ENCODE measurements at places on chromosomes 11 and 22.
A peak's percentile ranks its signal among the peaks of the same experiment; 100 is the strongest.

GRCh38 chr11:15333407-15333806 lies 218.7 kb downstream of the INSC start:
- no peak for DNase-seq

DNA sequence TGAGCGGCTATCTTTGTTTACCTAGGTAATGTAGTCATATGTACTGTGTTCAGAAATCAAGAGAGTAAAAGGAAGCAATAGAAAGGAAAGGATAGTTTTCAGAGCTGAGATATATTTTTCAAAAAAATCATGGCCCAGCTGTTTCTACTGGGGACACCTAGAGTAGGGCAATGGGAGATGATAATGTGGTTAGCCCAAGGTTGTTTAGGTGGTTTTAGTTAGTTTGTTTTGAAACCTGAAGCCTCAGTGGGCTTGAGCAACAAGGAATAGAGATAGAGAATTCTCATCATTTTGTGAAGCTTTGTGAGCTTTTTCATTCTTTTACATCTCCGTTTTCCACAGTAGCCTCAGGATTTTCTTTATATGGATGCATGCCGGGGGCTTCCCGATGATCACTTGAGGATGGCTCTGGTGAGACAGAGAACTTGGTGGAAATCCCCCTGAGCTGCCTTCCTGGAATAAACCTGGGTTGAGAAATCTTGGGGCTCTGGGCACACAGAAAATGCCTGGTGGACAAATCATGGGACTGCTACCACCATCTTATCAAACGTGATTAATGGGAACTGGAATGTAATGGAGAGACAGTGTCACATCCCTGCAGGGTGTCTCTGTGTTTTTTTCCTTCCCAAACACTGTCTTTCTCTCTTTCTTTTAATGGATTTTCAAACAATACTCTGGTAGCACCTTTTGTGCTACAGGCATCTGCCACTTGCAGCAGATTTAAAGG lies 49.0 kb downstream of the ARHGAP42 start:
- DNase-seq: no peak

- DNase-seq: no peak
Observed at GRCh38 chr11:35487532-35488078, 37.8 kb downstream of the PAMR1 start.

GRCh38 chr22:42939941-42940653 lies 74.9 kb downstream of the PACSIN2 start:
- DNase-seq: no peak

DNA sequence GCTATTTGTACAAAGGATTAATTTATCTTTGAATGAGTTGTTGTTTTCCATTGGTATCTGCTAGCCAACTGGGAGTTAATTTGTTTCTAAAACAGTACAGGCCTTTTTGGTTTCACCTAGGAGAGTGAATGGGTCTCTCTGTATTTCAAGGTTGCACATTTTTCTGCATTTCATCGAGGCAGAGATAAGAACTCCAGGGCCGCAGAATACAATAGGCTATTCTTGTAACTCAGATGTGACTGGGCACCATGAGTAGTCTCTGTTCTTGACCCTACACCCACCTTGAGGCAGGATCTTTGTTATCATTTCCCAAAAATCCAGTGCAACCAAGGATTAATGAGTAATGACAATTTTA lies 51.7 kb upstream of the OR9Q1 start:
- no peak for DNase-seq

GRCh38 chr11:43278193-43278956 lies 33.4 kb upstream of the API5 start:
- DNase-seq: no peak

GRCh38 chr11:83681906-83682610 lies 395.9 kb upstream of the CCDC90B start:
- no peak for DNase-seq

DNA sequence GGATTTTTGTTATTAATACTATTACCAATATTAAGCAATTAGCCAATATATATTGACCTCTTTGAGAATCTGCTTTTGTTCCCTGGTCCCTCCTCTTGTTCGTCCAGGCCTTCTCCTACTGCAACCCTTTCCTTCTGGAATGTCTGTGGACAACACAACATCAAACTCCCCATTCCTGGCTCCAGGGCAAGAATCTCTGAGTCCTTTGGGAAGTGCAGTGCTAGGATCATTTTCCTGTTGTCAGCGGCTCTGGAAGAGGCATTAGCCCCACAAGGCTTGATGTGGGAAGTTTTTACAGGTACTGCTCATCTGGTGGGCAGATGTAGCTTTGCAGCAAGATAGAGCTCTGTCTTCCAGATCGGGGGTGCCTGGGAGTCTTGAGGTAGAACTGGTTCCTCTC lies 74.3 kb downstream of the RPUSD4 start:
- no peak for DNase-seq

DNA sequence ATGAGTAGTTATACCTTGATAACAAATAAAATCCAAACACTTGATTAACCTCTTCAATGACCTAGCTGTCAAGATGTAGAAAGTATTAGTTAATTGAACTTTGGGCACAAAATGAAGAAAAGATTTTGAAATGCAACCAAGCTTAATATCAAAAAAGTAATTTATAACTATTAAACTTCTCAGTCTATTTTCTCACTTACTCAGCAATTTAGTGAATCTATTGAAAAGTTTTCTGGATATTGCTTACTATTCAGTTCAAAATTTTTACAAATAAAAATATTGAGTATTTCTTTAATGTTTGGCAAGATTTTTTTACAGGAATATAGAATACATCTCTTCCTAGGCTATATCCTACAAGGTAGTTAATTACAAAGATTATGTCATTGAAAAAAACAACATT lies 192.5 kb downstream of the GRIA4 start:
- DNase-seq: no peak

- no peak for DNase-seq
Observed at GRCh38 chr11:123219066-123219690, 24.1 kb upstream of the CLMP start.

DNA sequence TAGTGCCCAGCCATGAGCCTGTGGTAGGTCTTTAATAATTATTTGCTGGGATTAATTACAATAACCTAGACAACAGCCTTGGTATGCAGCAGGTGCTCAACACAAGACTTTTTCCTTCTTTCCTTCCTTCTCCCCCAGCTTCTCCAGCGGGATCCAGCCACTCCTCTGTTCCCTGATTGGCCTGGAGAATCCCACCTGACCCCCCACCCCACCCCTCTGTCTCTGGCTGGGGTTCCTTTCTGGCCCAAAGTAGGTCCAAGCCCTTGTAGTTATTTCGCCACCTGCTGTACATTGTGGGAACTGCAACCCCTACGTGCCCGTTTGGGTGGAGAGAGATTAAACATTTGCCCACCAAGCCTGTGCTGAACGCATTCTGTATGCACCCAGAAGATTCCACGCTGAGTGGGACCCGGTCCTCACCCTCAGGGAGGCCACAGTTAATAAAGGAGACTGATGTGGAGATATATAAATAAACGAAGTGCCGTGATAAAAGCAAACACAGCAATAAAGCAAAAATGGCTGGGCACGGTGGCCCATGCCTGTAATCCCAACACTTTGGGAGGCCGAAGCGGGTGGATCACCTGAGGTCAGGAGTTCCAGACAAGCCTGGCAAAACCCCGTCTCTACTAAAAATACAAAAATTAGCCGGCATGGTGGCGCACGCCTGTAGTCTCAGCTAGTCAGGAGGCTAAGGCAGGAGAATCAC lies 32.1 kb upstream of the DGKZ start:
- DNase-seq: peak; percentile 42

GRCh38 chr11:16160146-16160545 lies 196.2 kb downstream of the SOX6 start:
- no peak for DNase-seq

GRCh38 chr11:131511794-131512193 lies 141.4 kb downstream of the NTM start:
- DNase-seq: no peak

GRCh38 chr22:36435516-36436415 lies 45.7 kb downstream of the TXN2 start:
- DNase-seq: peak; percentile 45

DNA sequence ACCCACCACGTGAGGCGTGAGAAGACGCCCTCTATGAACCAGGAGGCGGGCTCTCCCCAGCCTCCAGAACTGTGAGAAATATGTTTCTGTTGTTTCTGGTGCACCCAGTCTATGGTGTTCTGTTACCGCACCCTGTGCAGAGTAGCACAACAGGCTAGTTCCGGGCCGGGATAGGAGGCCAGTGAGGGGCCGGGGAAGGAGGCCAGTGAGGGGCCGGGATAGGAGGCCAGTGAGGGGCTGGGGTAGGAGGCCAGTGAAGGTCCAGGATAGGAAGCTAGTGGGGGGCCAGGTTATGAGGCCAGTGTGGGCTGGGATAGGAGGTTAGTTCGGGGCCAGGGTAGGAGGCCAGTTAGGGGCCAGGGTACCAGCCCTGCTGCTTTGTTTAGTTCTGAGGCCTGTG lies 204.6 kb downstream of the BARX2 start:
- DNase-seq: no peak

GRCh38 chr11:120208777-120209176 lies 2.1 kb upstream of the OAF start:
- DNase-seq: no peak

GRCh38 chr22:26066534-26066933 lies 102.7 kb upstream of the SEZ6L start:
- DNase-seq: no peak

GRCh38 chr11:119493712-119494111 lies 70.7 kb upstream of the THY1 start:
- DNase-seq: no peak

GRCh38 chr11:32920570-32920969 lies 28.0 kb downstream of the QSER1 start:
- DNase-seq: no peak

DNA sequence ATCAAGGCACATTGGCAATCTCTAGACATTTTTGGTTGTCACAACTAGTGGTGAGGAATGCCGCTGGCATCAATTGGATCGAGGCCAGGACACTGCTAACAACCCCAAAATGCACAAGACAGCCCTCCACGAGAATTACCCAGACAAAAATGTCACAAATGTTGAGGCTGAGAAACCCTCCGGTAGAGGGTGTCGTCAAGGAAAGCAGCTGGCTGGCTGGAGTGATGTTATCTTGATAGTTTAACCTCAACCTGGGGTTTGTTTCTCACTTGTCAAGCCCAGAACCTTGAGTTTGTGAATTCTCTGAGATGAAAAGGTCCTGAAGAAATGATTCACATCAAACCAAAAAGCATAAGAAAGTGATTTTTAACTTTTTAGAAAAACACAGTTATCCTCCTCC lies 21.1 kb upstream of the TMPRSS13 start:
- peak; percentile 56 for DNase-seq

DNA sequence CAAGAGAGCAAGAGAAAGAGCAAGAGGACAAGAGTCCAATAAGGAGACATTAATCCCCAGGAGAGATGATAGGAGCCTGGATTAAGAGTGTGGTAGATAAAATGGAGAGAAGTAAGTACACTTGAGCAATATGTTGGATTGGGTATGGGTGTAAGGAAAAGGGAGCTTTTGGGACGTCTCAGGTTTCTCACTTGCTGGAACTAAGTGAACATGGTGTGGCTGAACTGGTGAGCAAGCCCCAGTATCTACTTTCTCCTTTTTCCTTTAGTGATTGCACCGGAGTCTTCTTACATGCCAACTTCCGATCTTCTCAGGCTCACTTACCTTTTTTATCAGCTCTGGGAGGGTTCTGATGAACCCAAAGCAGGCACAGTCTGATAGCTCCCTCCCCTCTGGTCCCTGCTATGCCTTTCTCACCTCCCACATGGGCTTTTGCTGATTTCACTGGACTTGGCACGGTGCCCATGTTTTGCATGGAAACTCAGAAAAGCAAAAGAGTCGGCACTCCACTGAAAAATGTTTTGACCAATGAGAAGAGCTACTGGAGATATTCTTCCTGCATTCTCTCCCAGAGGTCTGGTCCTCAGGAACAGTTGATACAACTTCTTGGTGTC lies 14.5 kb upstream of the APLNR start:
- no peak for DNase-seq

DNA sequence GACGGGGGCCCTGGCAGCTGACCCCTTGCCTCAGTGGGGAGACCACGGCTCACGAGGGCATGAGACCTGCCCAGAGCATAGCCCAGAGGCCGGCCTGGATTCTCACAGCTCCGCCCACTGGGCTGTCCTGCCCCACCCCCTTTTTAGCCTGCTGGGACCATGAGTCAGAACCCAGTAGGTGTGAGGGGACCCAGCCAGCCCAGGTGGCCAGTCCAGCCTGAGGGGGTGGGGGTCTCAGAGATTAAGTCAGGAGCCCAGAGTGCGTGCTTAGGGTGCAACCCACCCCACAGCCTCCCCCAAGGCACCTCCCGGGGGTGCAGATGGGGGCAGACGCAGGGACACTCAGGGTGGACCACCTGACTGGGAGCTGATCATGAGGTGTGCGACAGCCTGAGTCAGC lies 40.1 kb upstream of the PPARA start:
- DNase-seq: no peak

DNA sequence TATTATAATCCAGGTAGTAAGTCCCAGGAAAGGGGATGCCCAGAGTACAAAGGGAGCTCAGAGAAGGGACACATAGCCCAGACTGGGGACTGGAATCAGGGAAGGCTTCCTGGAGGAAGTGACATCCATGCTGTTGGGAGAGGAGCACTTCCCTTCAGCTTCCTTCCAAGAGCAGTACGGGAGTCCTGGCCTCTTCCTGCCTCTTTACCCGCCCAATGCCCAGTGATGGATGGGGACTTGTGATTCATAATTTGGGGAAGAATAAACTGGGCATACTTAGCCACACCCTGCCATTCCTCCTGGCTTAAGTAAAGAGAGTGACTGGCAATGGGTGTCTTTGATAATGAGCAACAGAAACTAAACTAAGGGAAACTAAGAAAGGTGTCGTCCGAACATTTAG lies 11.5 kb downstream of the C11orf91 start:
- no peak for DNase-seq

DNA sequence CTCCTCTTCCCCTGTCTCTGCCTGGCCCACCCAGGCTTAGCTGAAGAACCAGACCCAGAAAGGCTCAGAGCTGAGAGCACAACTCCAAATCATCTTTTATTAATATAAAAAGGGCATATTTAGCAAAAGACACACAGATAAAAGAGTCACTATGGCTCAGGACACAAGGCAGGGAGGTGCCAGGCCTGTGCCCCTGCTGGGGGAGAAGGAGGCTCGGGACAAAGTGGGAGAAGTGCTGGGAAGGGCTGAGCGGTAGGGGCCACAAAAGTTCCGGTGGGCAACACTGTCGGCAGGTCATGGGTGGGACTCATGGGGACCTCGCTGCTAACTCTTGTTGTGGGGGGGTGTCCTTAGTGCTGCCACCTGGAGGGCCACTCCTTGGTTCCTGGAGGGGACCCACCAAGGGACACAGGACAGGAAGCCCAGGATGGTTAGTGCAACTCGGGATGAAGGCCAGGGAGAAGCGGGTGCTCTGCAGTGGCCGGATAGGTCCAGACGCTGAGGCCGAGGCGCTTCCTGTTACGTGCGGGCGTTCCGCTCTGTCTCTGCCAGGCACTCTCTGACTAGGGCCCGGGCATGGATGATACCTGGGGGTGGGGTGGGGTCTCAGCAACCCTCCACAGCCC lies 1.4 kb upstream of the PITPNM1 start:
- no peak for DNase-seq

DNA sequence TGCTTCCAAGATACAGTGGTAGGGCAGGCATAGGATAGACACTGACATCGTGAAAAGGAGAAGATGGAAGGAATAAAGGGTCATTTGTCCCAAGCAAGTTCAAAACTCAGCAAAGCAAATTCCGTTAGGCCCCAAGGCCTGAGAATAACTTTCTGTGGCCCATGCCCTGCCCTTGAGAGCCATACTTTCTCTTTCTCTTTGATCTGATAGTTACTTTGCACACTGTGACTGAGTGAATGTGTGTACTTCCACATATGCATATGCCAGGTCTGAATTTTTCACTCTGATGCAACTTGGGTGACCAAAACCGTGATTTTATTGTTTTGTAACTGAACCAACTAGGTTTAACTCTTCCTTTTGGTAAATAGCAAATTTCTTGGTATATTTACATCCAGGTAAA lies 371.5 kb downstream of the RAB38 start:
- no peak for DNase-seq

Measured in stimulated activated CD8-positive, alpha-beta memory T cell treated with anti-CD3 and anti-CD28 coated beads, Interleukin-15, amount 100 ng/mL, for 48 hours (primary cell).